Bone marrow (tissue), 2 donors: ENCODE measurements at places on chromosomes 4 and X.

DNA sequence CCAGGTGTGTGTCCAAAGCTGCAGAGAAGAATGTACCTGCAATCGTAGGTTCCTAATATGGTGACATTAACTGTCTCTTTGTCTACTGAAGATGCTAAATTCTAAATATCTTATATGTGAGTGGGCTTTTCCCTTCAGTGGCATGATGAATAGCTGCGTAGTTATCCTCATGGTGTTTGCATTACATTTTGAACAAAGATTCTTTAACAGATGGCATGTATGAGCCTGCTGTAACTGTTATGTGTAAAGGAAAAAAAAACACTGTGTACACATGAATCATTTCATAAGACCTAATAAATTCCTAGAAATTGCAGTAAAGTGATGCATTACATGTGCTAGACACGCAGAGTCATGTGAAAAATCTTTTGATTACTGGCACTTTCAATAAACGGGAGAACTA is 288.0 kb downstream of the SH2D1A start:
- no peak for DNase-seq

- DNase-seq, result no peak
Observed at GRCh38 chr4:160251522-160252170, 1148.8 kb downstream of the RAPGEF2 start.

DNA sequence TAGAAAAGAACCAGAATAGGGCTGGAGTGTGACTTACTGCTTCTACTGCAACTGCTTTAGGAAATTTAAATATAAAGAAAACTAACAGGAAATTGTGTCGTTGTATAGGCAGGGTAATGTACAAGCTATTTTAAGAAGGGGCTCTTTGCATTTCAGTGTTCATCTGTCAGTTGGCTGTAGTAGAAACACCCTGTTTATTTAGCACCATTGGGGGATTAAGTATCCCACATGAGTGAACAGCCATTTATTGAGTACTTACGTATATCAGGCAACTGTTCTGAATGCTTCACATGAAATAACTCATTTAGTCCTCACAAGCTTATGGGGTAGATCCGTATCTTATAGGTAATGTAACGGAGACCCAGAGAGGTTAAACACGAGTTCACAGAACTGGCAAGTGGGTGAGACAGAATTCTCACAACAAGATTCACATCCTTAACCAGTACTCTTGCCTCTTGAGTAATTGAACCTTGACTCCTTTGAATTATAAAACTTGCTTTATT is 23.9 kb downstream of the STIM2 start:
- DNase-seq, result no peak

DNA sequence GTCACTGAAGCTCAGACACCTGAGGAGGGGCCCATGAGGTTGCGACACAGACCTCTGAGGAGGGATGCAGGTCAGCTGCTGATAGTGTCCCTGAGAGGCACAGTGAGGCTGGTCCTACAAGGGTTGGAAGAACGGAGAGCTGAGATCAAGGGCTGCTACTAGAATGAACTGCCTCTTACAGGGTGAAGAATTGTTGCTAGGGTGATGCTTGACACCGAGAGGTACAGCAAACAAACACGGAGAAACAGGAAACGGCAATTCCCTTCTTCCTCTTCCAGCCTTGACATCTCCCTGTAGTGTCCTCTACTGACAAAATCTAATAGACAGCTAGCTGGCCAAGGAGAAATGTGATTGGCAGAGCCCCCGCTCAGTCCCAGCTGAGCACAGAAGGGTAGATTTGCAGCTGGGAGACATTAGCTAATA is 11.8 kb upstream of the HPGDS start:
- no peak for DNase-seq

- DNase-seq, result no peak
Observed at GRCh38 chr4:148405161-148405893, 36.9 kb downstream of the NR3C2 start.

DNA sequence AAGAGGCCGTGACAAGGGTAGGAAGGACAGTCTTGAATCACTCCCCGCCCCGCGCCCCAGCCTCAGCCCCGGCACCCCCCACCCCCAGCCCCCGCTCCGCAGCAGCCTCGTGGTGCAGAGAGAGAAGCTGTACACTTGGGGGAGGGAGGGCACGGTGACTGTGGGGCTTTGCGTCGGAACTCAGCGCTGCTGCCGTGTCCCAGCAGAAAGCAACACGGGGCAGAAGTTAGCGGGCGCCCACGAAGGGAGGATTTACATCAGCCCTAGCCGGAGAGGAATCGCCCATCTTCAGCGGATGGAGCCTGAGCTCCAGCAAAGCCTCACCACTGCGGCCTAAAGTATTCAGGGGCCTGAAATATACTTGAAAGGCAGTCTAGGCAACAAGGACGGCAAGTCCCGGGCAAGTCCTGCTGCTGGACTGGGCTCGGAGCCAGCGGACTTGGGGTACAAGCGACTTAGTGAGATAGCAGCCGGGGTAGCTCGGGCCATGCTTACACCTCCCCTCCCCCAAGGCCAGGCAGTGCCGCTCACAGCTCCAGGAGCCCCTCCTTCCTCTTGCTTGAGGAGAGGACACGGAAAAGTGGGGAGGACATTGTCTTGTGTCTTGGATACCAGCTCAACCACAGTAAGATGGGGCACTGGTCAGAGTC is 18.5 kb upstream of the OPN1LW start:
- DNase-seq, result no peak

DNA sequence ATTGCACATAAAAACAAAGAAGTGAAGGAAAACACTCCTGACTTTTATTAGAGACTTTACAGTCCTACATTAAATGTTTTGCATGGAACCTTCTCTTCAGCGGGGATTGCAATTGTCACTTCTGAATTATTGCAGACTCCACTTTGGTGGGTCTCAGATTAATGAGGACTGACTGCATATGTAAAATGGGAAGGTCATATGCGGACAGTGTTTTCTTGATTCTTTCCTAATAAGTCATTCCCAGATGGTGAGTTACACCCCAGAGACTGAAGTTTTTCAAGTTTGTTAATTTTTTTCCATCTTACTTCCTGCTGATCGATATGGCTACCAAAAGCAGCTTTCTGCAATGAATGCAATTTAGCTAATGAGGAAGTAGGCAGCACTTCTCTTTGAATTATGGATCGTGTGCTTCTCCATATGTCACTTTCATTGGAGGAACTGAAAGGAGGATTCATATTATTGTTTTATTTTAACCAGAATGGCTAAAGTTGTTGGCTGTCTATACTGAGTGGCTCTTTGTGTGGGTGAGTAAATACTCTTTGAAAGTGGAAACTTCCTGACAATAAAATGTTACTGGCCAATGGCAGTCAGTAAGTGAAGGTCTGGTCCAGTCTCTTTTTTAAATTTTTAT is 119.3 kb upstream of the CLNK start:
- DNase-seq, result no peak

DNA sequence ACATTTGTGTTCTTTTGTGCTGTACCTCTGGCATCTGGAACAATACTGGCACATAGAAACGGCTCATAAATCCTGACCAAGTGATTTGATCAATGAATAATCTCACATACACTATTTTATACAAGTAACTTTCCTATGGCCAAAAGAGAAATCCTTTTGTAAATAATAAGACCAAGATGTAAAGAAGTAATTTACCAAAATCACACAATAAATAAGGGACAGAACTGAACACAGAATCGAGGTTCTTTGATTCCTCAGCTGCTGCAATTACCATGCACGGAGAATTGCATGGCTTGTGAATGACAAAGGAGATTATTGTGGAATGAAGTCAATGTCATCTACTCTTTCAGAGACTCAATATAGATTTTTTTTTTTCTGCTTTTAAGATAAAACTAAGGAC is 576.8 kb upstream of the SMIM31 start:
- DNase-seq, result no peak

DNA sequence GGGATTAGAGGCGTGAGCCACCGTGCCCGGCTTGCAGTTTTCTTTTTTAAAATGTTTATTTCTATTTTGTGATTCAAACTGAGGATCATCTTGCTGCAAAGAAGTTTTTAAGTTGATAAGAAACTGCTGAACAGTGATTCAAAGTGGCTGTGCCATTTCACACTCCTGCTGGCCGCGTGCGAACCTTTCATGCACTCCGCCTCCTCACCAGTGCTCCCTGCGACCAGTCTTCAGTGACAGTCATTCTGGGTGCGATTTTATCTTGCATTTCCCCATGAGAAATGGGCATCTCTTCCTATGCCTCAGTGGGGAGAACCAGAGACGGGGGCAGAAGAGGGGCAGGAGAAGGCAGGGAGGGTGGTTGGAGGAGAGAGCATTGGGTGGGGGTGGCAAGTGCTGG is 21.4 kb downstream of the TMEM187 start:
- DNase-seq, result no peak

DNA sequence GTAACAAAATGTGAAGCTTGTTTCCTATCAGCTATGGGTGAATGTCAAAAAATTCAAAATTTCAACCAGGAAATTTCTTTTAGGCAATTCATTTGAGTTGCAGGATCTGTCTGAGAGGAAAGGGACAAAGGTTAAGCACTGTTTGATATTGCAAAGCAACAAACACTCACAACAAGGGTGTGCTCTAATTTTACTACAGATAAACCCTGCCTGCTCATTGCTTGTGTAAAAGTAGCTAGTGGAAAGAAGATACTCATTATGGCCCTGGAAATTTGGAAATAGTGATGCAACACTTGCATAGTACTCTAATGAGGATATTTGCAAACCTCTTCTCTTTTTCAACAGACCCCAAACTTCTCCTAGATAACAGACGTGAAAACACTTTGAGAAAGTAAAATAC is 27.1 kb downstream of the FAM47E start:
- DNase-seq, result no peak

DNA sequence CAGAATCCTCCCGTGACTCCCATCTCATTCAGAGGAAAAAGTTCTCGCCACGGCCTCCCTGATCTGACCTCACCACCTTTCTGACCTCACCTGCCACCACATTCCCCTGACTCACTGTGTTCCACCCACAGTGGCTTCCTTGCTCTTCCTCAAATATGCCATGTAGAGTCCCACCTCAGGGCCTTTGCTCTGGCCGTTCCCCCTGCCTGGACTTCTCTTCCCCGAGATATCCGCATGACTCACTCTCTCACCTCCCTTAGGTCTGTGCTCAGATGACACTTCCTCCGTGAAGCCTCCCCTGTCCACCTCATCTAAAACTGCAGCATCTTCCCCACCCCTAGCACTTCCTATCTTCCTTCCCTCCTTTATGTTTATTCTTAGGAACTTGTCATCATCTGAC is 7.2 kb upstream of the TSPYL2 start:
- DNase-seq, result no peak

DNA sequence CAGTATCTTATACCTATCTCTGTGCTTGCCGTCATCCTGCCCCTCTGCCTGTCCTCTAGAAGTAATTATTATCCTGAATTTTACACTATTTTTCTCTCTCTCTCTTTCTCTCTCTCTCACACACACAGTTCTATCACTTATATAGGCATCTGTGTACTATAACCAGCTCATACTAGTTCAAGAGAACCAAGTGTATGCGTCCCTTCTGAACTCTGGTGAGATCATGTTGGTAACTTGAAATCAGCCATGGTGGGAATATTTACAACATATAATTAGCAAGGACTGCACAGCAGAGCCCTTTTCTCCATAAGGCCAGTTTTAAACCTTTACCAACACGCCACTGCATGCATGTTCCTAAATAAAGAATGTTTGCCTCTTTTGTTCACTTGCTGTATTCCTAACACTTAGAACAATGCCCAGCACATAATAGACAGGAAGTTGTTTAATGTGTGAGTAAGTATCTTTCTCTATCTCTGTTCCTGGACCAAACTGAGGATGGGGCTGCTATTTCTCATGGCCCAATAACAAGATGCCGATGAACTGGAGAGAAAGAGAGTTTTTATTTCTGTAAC is 51.1 kb upstream of the IL21 start:
- DNase-seq, result no peak

- no peak for DNase-seq
Observed at GRCh38 chrX:47796433-47796906, 40.2 kb upstream of the ZNF81 start.

GRCh38 chrX:10356979-10357378 is 200.2 kb downstream of the CLCN4 start:
- DNase-seq, result no peak

- DNase-seq, result no peak
Observed at GRCh38 chrX:30085571-30085970, 129.8 kb upstream of the MAGEB2 start.

GRCh38 chr4:110414561-110414920 is 61.4 kb upstream of the ENPEP start:
- DNase-seq, result no peak

DNA sequence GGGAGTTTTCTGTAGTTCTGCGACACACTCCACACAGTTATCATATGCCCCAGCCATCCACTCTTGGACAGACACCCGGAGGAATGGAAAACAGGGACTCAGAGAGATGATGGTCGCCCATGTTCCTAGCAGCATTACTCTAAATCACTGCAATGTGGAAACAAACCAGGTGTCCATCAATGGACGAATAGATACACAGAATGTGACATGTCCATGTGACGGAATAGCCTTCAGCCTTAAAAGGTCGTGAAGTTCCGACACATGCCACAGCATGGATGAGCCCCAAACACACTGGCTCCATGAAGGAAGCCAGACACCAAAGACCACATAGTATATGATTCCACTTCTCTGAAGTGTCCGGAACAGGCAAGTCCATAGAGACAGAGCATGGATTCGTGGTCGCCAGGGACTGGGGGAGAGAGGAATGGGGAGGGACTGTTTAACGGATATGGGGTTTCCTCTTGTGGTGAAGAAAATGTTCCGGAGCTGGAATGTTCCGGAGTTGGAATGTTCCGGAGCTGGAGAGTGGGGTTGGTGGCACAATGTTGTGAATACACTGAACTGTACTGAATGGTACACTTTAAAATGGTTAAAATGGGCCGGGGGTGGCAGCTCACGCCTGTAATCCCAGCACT is 28.7 kb upstream of the AFAP1 start:
- DNase-seq, result no peak

- no peak for DNase-seq
Observed at GRCh38 chr4:98779088-98779487, 120.7 kb upstream of the TSPAN5 start.

DNA sequence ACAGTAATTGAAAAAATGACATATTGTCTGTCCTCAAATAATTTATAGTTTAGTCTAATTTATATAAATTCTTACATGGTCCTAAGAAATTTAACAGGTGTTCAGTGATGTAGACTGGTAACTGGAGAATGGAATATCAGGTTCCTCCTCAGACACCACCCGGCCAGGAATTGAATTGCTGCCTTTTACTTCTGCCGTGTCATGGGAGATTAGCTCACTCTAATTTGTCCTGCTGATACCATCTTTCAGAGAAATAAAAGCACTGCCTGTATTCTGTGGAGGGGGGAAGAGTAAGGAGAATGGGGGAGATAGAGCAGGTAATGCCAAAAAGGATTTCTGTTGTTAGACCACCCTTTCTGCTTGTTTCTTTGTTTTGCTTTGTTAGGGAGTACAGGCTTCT is 125.2 kb upstream of the KLHL4 start:
- no peak for DNase-seq

GRCh38 chr4:129167640-129168260 is 71.8 kb downstream of the C4orf33 start:
- DNase-seq, result no peak

GRCh38 chr4:89196056-89196674 is 84.8 kb downstream of the TIGD2 start:
- no peak for DNase-seq

GRCh38 chr4:78768452-78769180 is 7.5 kb upstream of the BMP2K start:
- DNase-seq, result no peak
